ENCODE measurements at places on chromosomes 16 and 17.
A peak's percentile ranks its signal among the peaks of the same experiment; 100 is the strongest.

GRCh38 chr17:40103071-40103661, 2.8 kb upstream of the NR1D1 start:
- DNase-seq: peak; percentile 35

- no peak for DNase-seq
Observed at GRCh38 chr17:19714542-19715411, 1.6 kb downstream of the SLC47A2 start.

- no peak for DNase-seq
Observed at GRCh38 chr17:81039854-81040758, 5.2 kb downstream of the BAIAP2 start.

DNA sequence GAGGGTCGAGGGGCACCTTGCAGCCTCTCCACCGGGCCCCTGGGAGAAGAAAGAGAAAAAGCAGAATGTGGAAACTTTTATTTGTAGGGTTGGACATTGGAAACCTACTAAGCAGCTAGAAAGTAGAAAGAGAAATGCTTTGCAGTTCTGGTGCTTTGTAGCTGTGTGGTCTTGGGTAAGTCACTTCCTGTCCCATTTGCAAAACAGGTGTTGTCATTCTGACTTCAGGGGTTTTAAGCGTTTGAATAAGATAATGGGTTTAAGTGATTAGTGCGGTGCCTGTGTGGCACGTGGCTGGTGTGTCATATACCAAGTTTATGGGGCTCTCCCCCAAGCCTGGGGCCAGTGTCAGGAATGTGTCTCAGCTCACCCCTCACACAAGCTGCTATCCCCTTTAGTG, 1.6 kb downstream of the CA4 start:
- no peak for DNase-seq

GRCh38 chr17:55793272-55793671, 42.4 kb downstream of the PCTP start:
- no peak for DNase-seq

DNA sequence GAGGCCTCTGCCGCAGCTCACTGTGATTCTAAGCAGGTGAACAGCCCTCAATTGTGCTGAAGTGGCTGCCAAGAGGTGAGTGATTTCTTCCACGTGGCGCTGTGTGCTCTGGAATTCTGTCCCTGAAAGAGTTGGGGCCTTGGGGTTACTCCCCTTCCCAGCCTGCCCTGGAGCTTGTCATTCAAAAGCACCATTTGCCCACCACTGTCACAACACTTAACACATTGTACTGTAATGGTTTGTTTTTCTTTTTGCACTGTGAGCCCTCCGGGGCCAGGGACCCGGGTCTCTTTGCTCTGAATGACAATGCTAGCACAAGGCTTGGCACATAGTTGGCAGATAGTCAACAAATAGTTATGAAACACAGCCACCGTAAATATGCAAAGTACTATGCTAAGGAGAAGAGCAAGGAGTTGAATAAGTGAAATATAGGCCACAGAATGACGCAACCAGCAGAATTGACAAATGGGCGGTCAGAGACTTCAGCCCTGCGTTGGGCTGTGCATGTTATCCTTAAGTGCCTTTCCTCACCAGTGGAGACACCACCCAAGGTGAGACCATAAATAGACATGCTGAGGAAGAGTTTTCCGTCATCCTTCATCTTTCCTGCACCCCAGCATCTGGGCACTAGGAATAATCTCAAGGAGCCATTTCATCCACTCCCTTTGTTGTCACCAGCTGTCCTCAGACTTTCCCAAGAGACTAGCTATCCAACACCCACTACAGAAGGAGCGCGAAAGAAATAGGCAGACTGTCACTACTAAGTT, 112.0 kb upstream of the DNAH9 start:
- DNase-seq: no peak

GRCh38 chr17:56929362-56929969, 15.6 kb upstream of the TRIM25 start:
- no peak for DNase-seq

- peak; percentile 65 for DNase-seq
Observed at GRCh38 chr16:2250652-2251295, 613 bp downstream of the ECI1 start.

DNA sequence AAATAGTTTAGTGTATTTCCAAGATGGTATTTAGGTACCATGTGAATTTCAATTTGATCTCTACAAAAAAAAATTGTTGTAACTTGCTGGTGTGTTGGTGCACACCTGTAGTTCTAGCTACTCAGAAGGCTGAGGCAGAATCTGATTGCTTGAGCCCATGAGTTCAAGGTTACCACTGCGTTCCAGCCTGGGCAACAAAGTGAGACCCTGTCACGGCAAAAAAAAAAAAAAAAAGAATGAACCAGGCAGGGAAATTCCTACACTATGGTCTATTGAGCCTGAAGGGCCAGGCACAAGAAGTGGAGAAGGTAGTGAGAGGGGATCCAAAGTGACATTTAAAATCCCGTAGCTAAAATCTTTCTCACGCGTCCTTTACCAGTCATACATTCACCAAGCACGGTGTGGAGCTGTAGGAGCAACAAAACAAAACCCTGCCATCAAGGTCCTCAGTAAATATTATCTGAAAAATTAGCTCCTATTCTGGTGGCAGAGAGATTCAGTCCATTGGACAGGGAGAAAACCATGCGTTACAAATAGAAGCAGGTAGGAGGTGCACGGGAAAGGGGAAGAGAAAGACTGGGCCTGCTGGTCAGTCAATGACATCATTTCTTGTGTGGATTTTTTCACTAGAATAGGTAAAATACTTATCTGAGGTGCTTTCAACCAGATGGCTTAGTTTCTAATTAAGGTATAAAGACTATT, 27.3 kb downstream of the TXNDC11 start:
- DNase-seq: no peak

GRCh38 chr17:5931616-5932015, 138.6 kb upstream of the WSCD1 start:
- no peak for DNase-seq

Measured in natural killer cell (primary cell).